ENCODE measurements at places on chromosomes 7 and 10. TPM values are rescaled to one million over a fixed set of nuclear protein-coding genes. Genes with fewer than 3 reads are reported as not detected.

GRCh38 chr7:149414745-149415390, 46.0 kb downstream of the ZNF777 start:
- DNase-seq: peak; percentile 80

GRCh38 chr10:49817845-49818244, 55.7 kb upstream of the OGDHL start:
- DNase-seq: no peak

DNA sequence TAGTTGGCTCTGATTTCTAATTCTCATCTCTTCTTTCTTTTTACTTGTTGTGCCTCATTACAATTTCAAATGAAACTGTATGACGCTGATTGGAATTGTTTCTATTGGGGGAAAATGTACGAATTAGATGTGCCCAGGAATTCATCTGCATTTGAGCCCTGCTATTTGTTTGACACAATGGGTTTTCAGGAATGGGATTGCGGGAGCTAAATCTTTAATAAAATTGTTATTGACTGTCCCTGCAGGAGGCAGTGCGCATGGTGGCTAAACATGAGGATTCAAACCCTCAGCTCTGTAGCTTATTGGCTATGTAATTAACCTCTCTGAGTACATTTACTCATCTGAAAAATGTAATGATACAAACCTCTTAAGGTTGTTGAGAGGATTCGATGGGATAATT, 181.6 kb downstream of the NXPH1 start:
- DNase-seq: no peak

- DNase-seq: peak; percentile 41
Observed at GRCh38 chr7:82605247-82605864, 161.8 kb upstream of the CACNA2D1 start.

DNA sequence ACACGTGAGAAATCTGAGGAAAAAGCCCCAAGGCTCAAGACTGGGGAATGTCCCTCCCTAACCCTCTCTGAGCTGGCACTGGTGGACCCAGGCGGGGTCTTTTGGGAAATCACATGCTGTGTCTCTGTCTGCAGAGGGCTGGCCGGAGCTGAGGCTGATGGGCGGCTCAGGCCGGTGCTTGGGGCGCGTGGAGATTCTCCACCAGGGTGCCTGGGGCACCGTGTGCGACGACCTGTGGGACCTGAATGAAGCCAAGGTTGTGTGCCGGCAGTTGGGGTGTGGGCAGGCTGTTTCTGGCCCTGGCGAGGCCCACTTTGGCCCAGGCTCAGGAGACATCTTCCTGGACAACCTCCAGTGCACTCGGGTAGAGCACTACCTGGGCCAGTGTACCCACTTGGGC, 65.7 kb downstream of the CUZD1 start:
- DNase-seq: no peak

OR2F1 gene
- total RNA-seq: not detected

RAB19 gene
- 3.8 TPM for total RNA-seq

PAX4 gene
- 0.07 TPM for total RNA-seq

AGBL3 gene
- total RNA-seq: 1.7 TPM

OR6V1 gene
- not detected for total RNA-seq

CCDC7 gene
- 2.7 TPM for total RNA-seq

FAM131B gene
- 11.9 TPM for total RNA-seq
